ENCODE measurements at places on chromosomes 12 and 14. TPM values are rescaled to one million over a fixed set of nuclear protein-coding genes. Genes with fewer than 3 reads are reported as not detected.

CHD8 gene
- 63.4 TPM for total RNA-seq

RIPK3 gene
- total RNA-seq, result not detected

DNA sequence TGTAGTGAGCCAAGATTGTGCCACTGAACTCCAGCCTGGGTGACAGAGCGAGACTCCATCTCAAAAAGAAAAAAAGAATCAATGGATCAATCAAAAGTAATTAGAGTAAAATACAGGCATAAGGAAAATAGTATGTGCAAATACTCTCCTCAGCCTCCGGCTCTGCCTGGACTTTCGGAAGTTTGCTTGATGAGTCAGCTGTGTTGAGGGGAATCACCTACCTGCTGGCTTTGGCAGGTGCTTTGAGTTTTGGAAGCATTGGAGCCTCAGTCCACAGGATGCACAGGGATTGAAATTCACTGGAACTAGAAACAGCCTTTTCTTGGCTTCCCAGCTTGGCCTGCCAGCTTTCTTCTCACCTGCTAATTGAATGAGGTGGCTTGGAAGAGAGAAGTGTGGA lies 268.2 kb downstream of the PCNX1 start:
- no peaks in the 10 kb centered on the region for H3K4me1 ChIP-seq
- H3K36me3 ChIP-seq, result no peaks in the 10 kb centered on the region
- H3K27me3 ChIP-seq, result no peaks in the 10 kb centered on the region
- no peak overlapping the region for H3K4me3 ChIP-seq
- no peak overlapping the region for H3K27ac ChIP-seq

GRCh38 chr12:96399919-96400630 lies at the start of gene CDK17:
Gene CDK17 (minus strand): TSS chr12:96400439. CDS start chr12:96334836, 65,603 bp downstream.
- peaks cover 55% of the 10 kb centered on the region for H3K4me1 ChIP-seq
- H3K4me3 ChIP-seq, result peak within 1 kb of the TSS; percentile 97
- peak; percentile 83 for DNase-seq

GRCh38 chr14:62889364-62889763 lies 155.9 kb downstream of the KCNH5 start:
- H3K27me3 ChIP-seq, result no peaks in the 10 kb centered on the region
- no peak overlapping the region for H3K27ac ChIP-seq
- H3K36me3 ChIP-seq, result 0 out of 2 replicates have a peak, but pooled peaks cover 3% of the 10 kb centered on the region

DNA sequence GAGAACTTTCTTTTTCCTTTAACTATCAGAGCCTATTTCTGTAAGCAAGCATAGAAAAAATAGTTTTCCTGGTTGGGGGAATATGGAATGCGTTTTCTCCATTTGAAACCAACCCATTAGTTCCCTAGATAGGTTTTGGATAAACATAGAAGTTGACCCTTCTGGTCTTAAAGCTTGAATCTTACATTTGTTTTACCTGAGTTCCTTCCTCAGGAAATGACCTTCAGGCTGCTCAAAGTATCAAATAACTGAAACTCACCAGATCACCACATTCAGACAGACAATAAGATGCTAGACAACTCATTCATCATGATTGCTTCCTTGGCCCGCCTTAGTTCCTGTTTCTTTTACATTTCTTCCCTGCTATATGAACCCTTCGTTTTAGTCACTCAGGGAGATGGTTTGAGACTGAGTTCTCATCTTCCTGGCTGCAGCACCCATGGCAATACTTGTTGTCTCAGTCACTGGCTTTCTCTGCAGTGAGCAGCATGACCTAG lies 52.2 kb downstream of the LRP6 start:
- H3K27me3 ChIP-seq, result peaks cover 2% of the 10 kb centered on the region
- DNase-seq, result peak; percentile 64
- peak overlapping the region; percentile 23 for H3K4me3 ChIP-seq
- peaks cover 34% of the 10 kb centered on the region for H3K4me1 ChIP-seq

DNA sequence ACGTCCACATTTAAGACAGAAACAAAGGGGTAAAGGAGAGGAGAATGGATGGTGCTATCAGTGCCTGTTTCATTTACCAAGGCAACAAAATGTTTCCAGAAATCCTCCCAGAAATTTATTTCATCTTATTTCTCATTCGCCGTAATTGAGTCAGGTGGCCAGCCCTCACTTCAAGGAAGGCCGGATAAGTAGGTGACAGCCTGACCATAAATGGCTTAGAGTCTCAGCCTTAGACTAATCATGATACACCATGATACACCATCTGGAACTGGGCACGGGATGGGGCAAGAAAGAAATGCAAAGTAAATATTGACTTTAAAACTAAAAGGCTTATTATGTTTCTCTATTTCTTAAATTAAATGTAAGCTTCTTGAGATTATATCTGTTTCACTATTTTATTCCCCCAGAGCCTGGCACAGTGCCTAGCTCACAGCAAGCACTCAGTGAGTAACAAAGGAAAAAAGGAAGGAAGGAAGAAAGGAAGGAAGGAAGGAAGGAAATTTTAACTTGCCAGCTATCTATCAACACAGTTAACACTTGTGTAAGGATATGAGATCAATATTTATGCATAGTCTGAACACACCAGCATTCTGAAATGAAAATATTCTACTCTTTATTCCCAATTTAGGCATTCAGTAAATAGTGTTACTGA lies 106.1 kb upstream of the FSCB start:
- no peak for DNase-seq
- H3K4me3 ChIP-seq, result no peak overlapping the region
- H3K27me3 ChIP-seq, result no peaks in the 10 kb centered on the region
- no peaks in the 10 kb centered on the region for H3K36me3 ChIP-seq
- H3K4me1 ChIP-seq, result no peaks in the 10 kb centered on the region

- peaks cover 11% of the 10 kb centered on the region for H3K27me3 ChIP-seq
- no peaks in the 10 kb centered on the region for H3K36me3 ChIP-seq
- no peak overlapping the region for H3K27ac ChIP-seq
- H3K4me3 ChIP-seq, result no peak overlapping the region
- DNase-seq, result no peak
These were observed 166.2 kb upstream of the CDKN3 start for GRCh38 chr14:54230645-54231044.

- no peaks in the 10 kb centered on the region for H3K27me3 ChIP-seq
- peaks cover 33% of the 10 kb centered on the region for H3K4me1 ChIP-seq
- no peak for DNase-seq
- H3K4me3 ChIP-seq, result peak overlapping the region; percentile 90
- H3K27ac ChIP-seq, result peak overlapping the region; percentile 96
These were observed 1.4 kb downstream of the C1RL start for GRCh38 chr12:7107636-7108002.

DNA sequence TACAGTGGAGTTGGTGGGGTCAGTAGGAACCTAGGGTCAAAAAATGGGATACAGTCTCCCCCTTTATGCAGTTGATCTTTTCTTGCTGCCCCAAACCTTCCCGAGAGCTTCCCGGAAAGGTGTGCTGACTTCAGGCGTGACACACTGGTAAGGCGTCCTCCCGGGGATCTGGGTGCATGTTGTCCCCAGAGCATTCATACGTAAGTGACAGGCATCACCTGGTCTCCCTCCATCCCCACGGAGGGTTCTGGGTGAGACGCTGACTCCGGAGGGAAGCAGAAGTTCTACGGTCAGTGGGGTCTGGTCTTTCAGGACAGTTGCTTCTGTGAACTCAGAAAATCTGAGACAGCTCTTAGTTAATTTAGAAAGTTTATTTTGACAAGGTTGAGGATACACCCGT lies 159.6 kb upstream of the RTL1 start:
- no peak overlapping the region for H3K4me3 ChIP-seq
- peaks cover 33% of the 10 kb centered on the region for H3K27me3 ChIP-seq
- H3K27ac ChIP-seq, result no peak overlapping the region
- H3K36me3 ChIP-seq, result peaks cover 46% of the 10 kb centered on the region
- DNase-seq, result no peak

All from HFFc6 (cell line).